ENCODE measurements at places on chromosomes 5 and 9.

GRCh38 chr5:174412374-174412773 lies 312.0 kb upstream of the MSX2 start:
- DNase-seq = no peak

DNA sequence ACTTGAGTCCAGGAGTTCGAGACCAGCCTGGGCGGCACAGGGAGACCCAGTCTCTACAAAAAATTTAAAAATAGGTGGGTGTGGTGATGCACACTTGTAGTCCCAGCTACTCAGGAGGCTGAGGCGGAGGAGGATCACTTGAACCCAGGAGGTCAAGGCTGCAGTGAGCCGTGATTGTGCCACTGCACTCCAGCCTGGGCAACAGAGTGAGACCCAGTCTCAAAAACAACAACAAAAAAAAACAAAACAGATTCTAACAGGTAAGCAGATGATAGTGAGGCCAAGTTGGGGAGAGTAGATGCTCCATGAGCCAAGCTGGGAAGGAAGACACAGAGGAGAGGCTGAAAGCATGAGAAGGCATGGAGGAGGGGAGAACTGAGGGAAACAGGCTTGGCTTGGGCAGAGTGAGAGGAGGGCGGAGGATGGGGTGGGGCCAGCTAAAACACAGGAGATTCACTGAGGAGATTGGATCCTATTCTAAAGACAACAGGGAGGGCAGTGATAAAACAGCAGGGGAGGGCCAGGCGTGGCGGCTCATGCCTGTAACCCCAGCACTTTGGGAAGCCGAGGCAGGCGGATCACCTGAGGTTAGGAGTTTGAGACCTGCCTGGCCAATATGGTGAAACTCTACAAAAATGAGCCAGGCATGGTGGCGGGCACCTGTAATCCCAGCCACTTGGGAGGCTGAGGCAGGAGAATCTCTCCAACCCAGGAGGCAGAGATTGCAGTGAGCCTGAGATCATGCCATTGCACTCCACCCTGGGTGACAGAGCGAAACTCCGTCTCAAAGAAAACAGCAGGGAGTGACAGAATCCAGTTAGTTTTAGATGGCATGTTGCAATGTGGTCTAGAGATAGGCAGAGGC lies 8.4 kb downstream of the RPS14 start:
- no peak for DNase-seq

DNA sequence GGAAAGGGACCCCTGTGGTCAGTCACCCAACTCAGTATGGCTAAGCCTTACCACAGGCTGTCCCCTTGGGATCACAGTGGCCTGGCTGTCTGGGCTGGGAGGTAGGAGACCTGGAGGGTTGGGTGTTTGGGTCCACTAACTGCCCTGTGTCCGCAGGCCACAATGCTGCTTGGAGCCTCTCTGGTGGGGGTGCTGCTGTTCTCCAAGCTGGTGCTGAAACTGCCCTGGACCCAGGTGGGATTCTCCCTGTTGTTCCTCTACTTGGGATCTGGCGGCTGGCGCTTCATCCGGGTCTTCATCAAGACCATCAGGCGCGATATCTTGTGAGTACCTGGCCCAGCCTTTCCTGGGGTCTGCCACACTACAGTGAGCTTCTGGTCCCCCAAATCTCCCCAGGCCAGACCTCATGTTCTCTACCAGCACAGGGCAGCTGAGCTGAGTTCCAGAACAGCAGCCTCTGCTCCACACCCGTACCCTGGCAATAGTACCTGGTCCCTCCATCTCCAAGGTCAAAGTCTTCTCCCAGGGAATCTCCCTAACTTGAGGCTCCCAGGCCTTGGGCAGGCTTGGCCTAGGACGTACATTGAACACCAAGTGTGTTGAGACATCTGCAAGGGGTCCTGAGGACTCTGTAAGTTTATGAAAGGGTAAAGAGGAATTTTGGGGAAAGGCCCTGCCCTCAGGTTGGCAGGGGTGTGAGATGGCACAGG lies 2.8 kb downstream of the SLC27A4 start:
- no peak for DNase-seq

GRCh38 chr5:163846512-163846911 lies 341.1 kb downstream of the MAT2B start:
- DNase-seq = no peak

- no peak for DNase-seq
Measured at GRCh38 chr9:15640121-15640520, 87.3 kb downstream of the CCDC171 start.

DNA sequence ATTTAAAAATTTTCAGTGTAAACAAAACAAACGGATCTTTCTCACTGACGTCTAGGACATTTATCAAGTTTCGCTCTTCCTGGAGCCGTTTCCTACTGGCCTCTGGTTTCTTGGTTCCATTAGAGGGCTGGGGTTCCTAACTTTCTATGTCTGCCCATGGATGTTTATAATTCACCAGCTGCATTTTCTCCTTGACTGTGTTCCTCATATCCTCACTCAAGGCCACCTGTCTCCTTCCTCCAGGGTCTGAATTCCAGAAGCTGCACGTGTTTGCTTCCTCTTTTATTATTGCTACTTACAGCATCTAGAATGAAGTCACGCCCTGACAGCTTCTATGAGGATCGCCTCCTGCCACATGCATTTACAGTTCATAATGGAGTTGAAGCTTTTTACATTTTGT lies 74.1 kb upstream of the BASP1 start:
- DNase-seq = no peak

- DNase-seq = no peak
Measured at GRCh38 chr9:73565833-73566465, 414.3 kb downstream of the ANXA1 start.
